Neural progenitor cell (in vitro differentiated cells): ENCODE measurements at places on chromosomes 11 and 22.
A peak's percentile ranks its signal among the peaks of the same experiment; 100 is the strongest.

- peak; percentile 27 for DNase-seq
Measured at GRCh38 chr11:96021901-96022650, 98.2 kb upstream of the MTMR2 start.

DNA sequence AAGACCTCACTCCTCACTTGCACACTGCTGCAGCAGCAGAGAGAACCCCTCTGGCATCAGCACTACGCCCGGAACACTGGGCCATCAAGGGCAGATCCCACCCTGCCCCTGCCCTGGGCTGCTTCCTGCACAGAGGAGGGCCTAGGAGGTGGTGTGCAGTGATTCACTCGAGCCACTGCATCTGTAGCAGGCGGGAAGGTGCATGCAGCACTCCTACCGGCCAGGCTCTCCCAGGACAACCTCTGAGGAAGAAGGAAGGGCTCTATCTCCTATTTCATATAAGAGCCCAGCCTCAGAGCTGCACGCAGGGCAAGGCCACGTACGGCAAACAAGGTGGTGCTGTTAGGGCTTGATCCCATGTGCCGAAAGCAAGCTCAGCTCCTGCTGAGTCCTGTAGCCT is 14.2 kb downstream of the RANGAP1 start:
- DNase-seq = no peak

DNA sequence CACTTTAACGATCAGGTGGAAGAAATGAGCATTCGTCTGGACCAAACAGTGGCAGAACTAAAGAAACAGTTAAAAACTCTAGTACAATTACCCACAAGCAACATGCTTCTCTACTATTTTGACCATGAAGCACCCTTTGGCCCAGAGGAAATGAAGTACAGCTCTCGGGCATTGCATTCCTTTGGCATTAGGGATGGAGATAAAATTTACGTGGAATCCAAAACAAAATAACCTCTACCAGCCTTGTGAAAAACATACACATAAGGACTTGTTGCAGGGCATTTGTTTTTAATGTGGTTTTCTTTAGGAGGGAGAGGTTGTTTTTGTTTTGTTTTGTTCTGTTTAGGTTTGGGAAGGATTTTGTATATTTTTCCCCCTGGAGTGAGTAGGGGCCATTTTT is 14.2 kb upstream of the TECTA start:
- no peak for DNase-seq

DNA sequence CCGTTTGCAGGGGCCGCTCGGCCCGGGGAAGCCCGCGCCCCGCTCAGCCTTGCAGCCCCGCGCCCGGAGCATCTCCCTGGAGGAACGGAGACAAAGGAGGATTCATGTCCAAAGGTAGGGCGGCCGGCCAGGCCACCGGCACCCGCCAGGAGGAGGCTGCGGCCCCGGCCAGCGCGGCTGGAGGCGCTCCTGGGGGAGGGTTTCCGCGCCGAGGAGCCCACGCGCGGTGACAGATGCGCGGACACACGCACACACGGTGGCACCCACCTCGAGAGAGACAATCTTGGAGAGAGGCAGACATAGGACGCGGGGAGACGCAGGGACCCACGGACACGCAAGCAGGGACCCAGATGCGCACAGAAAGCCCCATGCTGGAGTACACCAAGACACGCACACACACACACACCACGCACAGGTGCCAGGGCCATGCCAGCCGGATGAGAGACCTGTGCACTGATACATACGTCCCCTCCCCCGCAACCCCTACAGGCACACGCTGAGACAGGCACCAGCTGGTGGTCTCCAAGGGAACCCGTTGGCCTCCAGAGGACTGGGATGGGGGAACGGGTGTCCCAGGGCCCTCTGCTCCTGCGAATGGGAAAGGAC is 7.8 kb downstream of the SEPTIN3 start:
- DNase-seq = peak; percentile 42

GRCh38 chr22:37244922-37245722 is 1.1 kb upstream of the RAC2 start:
- no peak for DNase-seq

- DNase-seq = no peak
Measured at GRCh38 chr11:73399159-73399590, 23.0 kb downstream of the RELT start.

DNA sequence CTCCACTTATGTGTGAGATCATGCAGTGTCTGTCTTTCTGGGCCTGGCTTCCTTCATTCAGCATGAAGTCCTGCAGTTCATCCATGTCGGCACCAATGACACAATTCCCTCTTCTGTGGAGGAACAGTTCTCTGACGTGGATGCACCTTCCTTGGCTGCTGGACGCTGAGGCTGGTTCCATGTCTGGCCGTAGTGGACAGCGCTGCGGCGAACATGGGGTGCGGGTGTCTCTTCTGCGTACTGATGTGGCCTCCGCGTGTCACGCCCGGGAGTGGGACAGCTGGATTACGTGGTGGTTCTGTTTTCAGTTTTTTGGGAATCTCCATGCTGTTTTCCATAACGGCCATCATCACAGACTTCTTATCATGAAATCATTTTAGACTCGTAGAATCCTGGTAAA is 16.9 kb upstream of the MUC2 start:
- DNase-seq = no peak

- DNase-seq = no peak
Measured at GRCh38 chr11:76850815-76851214, 9.9 kb upstream of the ACER3 start.

- no peak for DNase-seq
Measured at GRCh38 chr22:19971276-19972124, 29.9 kb upstream of the TXNRD2 start.

- no peak for DNase-seq
Measured at GRCh38 chr11:75582506-75582894, 20.4 kb downstream of the SERPINH1 start.

DNA sequence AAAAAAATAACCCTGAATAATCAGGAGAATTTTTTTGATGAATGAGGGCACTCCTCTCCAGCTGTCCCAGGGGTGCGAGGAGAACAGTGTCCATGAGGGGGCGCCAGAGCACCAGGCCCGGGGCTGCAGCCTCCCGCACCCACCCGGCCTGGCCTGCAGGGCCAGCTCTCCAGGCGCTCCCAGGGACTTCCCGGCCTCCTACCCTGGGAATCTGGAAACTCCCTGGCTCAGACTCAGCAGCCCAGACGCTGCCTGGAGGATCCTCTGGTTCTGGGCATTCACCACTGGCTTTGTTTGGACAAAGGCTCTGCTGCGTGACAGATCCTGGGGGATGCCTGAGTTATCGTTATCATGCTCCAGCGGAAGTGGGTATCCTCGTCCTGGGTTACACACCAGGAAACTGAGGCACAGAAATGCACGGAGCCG is 31.0 kb downstream of the MCM5 start:
- DNase-seq = peak; percentile 84

DNA sequence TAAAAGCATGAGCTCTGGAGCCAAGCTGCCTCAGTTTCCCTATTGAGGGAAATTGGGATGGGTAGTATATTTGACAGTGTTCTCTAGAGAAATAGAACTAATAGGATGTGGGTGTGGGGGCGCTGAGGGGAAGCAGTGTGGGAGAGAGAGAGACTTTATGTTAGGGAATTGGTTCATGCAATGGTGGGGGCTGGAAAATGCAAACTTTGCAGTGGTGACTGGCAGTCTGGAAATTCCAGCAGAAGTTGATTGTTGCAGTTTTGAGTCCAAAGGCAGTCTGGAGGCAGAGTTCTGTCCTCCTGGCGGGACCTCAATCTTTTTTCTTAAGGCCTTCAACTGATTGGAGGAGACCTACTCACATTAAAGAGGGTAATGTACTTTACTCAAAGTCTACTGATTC is 59.4 kb upstream of the SYT13 start:
- DNase-seq = no peak

DNA sequence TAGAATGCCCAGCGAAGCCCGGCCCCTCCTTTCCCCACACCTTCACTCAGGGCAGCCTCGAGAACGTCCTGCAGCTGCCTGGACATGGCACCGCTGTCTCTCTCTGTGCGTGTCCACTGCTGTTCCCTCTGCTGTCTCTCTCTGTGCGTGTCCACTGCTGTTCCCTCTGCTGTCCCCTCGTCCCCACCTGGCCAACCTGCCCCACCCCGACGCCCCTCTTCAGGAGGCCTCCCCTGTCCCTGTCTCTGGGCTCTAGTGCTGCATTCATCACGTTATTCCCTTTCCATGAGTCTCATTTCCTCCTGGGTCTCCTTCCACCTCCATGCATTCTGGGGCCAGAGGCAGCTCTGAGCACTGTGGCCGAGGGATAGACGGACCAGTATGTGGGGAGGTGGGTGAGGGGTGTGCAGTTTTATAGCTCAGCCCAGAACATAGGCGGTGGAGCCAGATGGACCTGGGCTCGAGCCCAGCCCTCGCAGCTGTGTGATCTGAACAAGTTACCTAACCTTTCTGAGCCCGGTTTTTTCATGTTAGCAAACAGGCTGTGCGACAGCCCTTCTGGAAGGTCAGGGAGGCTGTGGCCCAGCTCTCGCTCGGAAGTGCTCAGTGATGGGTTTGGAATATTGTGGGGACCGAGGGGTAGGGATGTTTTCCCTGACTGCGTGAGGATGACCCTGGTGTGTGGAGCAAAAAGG is 41.9 kb upstream of the SMIM38 start:
- DNase-seq = no peak

GRCh38 chr11:35185696-35186095 is 46.7 kb downstream of the CD44 start:
- peak; percentile 54 for DNase-seq

- no peak for DNase-seq
Measured at GRCh38 chr11:117972629-117973502, 13.3 kb upstream of the IL10RA start.
